CD4-positive, alpha-beta T cell treated with Interleukin-6 at 100 ng/mL for 8 hours (primary cell): ENCODE measurements at places on chromosomes 3 and 15.

DNA sequence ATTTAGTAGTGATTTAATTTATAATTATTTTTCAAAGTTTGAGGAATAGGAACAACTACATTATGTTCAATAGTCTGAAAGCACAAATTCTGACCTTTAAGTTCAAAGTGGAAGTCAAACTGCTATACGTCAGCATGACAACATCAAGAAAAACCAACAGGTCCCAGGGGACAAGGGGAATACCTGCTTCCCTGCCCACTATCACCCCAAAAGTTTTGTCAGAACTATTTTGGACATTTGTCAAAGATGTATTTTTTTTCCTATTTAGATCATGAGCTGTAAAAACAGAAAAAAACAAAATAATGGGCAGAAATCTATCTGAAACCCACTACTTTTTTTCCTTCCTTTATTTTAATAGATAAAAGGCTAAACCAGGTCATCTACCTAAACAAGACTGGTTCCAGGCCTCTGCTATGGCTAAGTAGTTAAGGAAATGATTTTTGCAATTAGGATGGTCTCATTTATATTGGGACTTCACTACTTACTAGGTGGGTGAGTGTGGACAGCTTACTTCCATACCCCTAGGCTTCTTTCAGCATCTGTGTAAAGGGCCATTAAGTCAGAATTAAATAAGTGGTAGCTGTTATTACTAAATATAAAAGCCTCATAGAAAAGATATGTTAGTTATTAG is 746.3 kb downstream of the FHIT start:
- DNase-seq: no peak

DNA sequence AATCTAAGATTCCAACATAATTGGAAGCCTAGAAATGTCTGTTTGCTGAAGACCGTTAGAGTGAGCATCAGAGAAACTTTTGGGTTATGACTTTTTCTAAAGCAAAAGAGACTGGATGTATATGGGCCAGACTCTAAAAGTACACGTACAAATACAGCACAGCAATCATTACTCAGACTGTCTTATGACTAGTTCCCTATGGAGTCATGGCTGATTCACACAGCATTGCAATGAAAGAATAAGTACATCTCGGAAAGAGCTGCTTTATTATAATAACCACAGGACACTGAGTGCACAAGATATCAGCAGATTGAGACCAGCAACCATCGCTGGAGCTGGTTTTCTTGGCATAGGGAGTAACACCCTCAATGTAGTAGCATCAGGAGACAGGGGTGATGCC is 618.6 kb downstream of the NLGN1 start:
- no peak for DNase-seq

- DNase-seq: peak; percentile 14
Measured at GRCh38 chr15:58066042-58066867, 744 bp upstream of the ALDH1A2 start.

- DNase-seq: no peak
Measured at GRCh38 chr3:156685198-156685597, 10.8 kb downstream of the TIPARP start.

- no peak for DNase-seq
Measured at GRCh38 chr3:100706365-100706764, 2.9 kb upstream of the TFG start.

DNA sequence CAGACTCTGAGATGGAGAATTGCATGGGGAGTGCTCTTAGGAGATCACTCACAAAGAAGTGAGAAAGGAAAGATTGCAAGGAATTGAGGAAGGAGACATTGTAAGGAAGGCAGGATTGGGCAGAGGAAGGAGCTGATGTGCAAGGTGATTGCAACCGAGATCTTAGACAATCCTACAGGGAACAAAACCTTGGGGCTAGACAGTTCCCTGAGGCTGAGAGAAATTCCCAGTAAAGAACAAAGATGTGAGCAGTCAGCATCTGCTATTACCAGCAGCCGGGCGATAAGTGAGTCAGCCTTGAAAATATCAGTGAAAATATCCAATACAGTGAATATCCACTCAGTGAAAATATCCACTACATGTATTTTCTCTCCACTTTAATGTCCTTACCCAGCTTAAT is 143.6 kb upstream of the TBC1D5 start:
- no peak for DNase-seq

DNA sequence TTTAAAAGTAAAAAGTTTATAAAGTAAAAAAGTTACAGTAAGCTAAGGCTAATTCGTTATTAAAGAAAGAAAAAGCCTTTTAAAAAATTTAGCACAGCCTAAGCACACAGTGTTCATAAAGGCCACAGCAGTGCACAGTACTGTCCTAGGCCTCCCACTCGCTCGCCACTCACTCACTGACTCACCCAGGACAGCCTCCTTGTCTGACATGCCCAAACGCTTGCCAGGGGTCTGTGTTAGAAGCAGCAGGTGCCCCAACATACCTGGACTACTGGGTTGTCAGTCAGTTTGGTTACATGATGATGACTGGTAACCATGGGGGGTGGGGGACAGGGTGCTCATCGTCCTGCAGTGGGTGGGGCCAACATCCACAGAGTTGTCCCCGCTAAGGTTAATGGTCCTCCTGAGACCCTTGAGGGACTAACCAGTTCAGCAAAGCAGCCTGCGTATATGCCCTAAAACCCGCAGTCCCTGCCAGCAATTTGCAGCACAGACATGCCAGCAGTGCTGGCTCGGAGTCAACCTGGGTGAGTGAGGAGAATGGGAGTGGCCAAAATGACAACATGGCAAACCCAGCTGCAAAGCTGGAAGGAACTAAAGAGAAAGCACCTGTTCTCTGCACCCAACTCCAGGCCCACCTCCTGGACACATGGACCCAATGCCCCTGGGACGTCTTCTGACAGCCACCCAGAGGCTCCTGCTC is 49.2 kb downstream of the CYFIP1 start:
- no peak for DNase-seq

DNA sequence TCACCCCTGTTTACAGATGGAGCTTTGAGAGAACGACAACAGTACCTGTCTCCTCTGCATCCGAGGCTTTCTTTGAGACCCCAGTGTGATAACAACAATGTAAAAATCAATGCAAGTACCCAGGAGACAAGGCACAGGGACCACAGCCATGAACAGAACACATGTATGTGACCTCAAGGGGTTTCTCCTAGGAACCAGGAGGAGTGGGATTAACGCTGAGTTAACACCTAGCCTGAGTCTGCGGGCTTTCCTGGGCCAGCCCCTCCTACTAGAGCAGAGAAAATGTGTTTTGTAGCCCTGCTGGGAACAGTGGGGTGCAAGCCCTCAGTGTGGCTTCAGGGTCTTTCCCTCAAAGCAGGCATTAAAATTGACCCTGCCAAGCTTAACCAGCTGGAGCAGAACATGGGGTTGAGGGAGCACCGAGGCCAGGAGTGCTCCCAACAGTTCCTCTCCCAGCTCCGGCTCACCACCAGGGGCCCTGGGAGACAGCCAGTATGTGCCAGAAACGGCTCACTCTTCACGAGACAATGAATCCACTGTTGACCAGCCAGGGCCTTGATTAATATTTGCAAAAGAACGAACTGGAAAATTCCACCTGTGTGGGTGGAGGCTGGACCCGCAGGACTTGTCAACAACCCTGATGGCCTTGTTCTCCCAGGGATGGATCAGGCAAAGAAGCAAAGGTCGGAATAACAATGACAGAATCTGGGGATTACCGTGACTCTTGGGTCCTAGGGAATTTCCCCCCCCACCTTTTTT is 3.6 kb downstream of the CHDH start:
- no peak for DNase-seq

DNA sequence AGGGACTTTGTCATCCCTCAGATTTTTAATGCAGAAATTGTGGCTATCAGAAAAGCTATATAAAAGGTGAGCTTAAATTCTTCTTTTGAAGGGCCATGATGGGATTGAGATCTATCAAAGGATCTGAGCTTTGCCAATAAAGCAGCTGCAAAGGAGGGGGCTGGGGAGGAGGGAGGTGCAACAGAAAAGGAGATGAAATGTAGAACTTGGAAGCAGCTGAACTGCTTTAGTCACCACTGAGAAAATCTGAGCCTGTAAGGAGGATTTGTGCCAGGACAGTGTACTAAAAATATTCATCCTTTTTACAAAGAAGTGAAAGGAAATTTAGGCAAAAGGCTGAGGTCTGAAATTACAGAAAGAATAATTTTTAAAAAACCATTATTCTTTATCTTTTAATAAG is 10.4 kb downstream of the TSPAN3 start:
- no peak for DNase-seq

GRCh38 chr3:174232658-174233429 is 626.3 kb upstream of the NAALADL2 start:
- no peak for DNase-seq

- DNase-seq: no peak
Measured at GRCh38 chr3:185851046-185851445, 26.2 kb upstream of the IGF2BP2 start.

GRCh38 chr15:76169018-76169417 is 109.2 kb downstream of the TMEM266 start:
- no peak for DNase-seq

GRCh38 chr3:128430731-128431130 is 36.0 kb downstream of the DNAJB8 start:
- no peak for DNase-seq

DNA sequence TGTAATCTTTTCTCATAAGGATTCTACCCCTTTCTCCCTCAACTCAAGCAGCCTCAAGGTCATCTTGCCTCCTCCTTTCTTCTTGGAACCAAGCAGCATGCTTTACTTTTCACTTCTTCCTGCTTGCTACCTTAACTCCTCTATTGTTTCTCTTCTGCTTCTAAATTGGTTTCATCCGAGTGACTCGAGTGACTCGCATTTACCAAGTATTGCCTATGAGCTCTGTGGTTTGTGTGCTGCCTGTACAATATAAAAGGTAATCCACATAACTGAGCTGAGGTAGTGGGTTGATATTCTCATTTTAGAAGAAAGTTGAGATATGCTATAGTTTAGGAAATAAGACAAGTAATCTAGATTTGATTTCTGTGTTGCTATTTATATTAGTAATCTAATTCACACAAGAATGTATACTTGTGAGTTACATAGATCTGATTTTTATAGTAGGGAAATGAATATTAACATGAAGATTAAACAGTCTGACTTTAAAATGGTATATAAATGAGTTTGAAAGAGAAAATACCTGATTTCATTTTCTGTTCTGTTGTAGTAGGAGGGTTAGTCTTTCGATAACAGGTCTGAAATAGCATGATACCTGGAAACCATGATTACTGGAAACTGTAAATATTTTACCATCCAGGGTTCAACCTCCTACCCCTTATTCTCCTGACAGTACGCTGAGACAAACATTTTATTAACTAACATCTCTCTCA is 5.5 kb downstream of the HHLA2 start:
- DNase-seq: no peak

- no peak for DNase-seq
Measured at GRCh38 chr15:73800662-73801345, 47.7 kb upstream of the INSYN1 start.

GRCh38 chr15:36936613-36937012 is 163.7 kb downstream of the MEIS2 start:
- DNase-seq: no peak

DNA sequence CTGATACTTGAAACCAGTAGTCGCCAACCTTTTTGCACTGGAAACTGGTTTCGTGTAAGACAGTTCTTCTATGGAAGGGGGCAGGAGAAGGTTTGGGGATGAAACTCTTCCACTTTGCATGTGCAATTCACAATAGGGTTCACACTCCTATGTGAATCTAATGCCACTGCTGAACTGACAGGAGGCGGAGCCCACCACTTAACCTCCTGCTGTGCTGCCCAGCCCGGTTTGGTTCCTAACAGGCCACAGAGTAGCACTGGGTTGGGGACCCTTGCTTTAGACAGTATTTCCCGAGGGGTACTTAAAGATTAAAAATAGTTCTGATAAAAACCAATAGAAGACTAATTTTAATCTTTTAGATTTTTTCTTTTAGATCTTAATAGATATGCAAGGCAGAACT is 11.1 kb downstream of the TFG start:
- DNase-seq: no peak

DNA sequence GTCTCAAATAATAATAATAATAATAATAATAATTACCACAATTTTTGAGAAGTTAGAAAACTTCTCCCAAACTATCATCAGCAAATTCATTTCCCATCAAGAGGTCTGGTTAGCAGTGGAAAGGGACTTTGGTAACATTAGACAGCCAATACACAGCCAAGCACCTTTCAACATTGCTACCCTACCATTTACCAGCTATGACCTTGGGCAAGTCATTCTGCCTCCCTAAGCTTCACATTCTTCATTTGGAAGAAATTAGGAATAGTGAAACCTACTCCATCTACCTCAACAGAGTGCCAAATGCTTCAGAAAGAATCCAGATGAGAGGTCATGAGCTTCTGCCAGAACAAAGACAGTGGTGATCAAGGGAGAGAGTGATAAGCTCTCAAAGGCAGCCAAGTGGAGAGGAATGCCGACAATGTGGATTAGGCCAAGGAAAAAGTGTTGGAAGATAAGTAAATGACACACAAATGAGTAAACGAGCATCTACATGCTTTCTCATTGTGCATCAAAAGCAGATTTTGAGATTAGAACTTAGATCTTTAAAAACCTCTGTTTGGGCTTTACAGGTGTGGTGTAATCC is 42.9 kb upstream of the LPP start:
- DNase-seq: no peak

DNA sequence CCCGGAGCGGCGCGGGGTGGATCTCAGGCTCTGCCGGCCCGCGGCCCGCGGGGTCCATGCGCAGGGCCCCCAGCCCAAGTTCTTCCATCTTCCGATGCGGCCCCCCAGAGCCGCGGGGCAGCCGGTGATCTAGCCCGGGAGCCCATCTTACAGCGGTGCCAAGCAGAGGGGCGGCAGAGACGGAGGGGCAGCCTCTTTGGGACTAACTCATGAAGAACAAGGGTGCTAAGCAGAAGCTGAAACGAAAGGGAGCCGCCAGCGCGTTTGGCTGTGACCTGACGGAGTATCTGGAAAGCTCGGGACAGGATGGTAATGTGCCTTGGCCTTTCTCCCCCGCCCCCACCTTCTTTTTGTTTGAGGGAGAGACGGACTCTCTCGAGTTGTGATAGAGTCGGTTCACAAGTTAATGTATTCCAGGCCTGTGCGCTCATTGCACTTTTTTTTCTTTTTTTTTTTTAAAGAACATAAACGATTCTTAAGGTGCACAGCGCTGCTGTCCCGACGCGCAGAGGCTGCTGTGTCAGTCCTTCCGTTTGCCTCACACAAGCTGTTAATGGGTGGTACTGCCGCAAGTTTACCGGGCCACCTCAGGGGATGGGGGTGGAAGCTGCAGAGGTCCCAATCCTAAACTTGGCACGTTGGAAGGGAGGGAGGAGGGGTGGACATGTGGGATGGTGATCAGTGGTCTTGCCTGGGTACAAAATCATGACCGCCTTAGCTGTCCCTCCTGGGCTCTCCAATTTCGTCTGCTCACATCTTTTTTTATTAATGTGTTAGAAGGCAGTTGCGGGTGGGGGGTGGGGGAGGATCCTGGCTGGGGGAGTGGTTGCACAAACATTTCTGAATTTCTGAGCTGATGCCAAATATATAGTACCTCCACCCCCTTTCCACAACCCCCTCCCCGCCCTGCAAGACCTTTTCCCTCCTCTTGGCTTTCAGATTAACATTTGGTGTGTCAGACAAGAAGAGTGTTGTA is 801 bp downstream of the ARHGAP31 start:
- peak; percentile 57 for DNase-seq

- DNase-seq: no peak
Measured at GRCh38 chr15:89490814-89491315, 5.5 kb downstream of the RHCG start.
